ENCODE measurements at places on chromosomes 2 and 18.

DNA sequence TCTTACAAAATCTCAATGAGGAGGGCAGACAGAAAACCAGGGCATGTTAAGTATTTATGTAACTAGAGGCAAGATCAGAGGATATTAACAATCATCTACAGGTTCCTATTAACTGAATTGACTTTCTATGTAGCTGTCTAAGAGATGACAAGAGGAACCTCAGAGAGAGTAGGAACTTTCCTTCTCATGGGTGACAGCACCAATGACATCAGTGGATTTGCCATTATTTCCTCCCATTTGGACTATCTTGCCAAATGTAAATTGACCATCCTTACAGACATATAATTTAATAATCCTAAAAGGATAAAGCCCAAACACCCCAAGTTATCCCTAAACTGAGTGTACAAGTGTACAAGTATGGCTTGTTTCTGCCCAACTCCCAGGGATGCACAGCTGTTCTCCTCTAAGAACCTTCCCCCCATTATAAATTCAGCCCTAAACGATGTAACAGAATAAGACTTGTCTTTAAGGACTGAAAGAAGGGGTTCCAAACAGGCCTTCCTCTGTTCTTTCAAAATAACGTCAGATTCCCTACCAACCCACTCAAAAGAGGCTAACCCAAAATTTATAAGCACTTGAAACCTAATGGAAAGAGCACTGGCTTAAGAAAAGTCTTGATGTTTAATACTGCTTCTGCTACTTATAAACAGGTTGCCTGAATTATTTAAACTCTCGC lies 73.4 kb upstream of the CHAC2 start:
- no peak for DNase-seq

DNA sequence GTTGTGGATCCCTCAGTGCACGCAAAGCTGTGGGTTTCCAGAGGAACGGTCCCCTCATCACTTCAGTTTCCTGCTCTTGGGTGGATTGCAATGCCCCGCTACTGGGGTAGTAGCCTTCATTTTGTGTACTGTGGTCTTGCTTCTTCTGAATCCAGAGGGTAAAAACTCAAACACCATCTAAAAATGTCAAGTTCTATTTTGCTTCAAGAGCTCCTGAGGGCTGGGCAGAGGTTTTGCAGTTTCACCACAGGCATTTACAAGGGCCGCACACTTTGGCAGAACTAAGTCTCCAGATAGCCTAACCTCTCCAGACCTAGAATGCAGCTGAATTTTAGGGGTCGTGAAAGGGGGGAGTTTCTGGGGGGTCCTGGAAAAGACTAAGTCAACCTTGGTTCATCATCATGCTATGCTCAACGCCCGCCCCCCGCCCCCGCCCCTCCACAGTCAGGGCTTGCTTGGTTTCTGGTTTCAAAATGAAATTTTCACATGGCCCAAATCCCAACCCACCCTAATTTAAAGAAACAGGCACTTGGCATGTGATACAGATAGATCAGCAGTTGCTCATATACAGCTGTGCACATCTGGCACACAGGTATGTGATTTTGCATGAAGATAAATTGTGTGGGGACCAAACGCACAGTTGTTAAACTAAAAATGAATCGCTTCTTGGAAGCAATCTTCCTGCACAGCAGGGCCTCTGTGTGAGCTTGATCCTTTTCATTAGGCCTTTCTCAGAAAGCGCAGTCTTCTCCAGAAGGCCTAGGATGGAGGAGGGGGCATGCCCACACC lies 329.6 kb downstream of the OSR1 start:
- DNase-seq = no peak

- no peak for DNase-seq
Observed at GRCh38 chr2:235533198-235533597, 39.4 kb downstream of the AGAP1 start.

- no peak for DNase-seq
Observed at GRCh38 chr2:175282300-175282699, 100.8 kb upstream of the ATP5MC3 start.

GRCh38 chr2:47109007-47109375 lies 46.1 kb downstream of the STPG4 start:
- DNase-seq = no peak

DNA sequence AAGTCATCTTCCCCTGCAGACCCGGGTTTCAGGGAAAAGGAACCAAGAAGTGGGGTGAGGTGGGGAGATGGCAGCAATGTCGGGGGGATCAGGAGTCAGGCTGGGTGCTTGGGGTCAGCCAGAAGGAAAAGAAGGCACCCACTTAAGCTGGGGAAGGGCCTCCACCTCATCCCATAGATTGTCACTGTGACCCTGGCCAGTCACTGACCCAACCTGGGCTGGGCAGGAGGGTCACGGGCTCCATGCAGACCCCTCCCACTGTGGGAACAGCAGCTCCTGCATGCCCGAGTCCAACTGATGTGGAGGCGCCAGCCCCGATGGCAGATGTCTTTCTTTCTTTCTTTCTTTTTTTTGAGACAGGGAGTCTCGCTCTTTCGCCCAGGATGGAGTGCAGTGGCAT lies 53.6 kb upstream of the HAAO start:
- DNase-seq = no peak

- no peak for DNase-seq
Observed at GRCh38 chr2:129716781-129717559, 262.5 kb upstream of the RAB6C start.

- DNase-seq = no peak
Observed at GRCh38 chr2:88729061-88729745, 37.7 kb downstream of the RPIA start.

- no peak for DNase-seq
Observed at GRCh38 chr2:126913881-126914615, 15.4 kb downstream of the TEX51 start.

DNA sequence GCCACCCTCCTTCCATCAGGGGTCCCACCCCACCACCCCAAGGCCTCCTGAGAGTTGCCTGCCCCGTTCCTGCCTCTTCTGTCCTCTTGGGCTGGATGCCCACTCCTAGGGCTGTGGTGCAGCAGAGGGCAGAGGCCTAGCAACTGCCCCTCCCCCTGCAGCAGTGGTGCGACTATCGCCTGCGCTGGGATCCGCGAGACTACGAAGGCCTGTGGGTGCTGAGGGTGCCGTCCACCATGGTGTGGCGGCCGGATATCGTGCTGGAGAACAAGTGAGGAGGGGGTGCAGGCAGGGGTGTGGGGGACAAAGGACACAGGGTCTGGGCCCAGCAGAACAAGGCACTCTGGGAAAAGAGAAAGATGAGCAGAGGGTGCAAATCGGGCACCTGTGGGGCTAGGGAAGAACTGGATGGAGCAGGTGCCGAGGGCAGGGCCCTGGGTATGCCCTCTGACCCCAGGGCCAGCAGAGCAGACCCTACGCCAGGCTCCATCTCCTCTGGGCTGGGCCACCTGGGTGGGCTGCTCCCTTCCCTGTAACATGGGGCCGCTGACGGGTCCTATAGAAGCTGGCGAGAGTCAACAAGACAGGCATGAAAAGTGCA lies 1.0 kb downstream of the CHRNG start:
- no peak for DNase-seq

GRCh38 chr2:27128668-27129571 lies 5.3 kb downstream of the ABHD1 start:
- DNase-seq = no peak

- no peak for DNase-seq
Observed at GRCh38 chr2:216700781-216701180, 5.4 kb upstream of the IGFBP5 start.

DNA sequence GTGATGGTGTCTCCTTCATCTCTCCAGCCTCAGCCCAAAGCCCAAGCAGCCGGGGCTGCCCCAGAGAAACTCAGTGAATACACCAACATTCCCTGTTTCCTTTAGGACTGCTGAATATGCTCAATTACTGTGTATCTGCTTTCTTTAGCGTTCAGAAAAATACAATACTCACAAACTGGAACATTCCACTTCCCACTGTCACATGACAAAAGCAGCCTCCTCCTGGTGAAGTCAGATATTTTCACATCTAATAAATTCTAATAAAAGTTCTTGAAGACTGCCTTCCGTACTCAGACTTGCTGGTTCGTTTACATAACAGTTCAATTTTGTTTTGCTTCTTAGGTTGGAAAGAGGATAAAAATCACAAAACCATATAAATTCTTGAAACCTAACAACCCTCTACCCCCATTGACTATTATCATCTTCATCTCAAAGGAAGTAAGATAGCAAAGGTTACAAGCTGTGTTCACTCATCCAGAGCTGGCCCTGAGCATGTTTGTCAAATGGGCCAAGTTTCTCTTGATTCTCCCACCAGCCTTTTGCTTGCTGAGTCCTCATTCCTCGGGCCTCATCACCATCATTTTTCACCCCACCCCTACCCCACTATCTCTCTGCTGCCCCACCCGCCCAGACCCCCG lies 190.8 kb upstream of the HNRNPA3 start:
- DNase-seq = no peak

DNA sequence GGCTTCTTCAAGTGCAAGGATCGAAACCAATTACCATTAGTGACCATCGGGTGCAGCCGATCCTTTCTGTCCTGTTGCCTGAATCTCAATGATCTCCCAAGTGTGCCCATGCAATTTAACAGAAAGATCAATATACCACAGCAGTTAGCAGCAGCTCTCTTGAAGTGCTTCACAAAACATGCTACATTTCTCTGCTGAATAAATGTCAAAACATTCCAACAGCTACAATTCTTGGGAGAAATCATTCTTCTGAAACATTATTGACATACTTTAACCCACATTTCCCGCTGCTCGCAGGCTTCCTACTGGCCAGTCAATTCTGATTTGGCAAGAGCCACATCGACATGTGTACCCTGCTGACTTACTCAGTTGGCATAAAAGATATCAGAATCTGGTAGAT lies 907.7 kb downstream of the TMEM182 start:
- DNase-seq = no peak

DNA sequence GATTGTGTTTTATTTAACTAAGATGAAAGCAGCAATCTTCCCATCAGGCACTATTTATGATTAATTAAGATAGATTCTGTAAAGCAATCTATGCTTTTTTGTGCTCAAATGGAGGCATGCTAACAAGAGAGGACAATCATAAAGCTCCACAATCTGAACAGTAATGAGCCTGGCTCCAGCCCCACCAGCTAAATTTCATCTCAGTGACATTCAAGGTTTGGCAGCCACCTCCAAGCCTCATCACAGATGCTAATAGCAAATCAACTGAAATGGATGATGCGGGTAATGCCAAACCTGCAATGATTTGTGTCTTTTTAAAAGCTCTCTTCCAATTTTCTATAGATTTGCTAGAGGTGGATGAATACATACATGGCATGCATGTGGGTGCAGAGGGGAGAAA lies 456.6 kb downstream of the TDRD15 start:
- no peak for DNase-seq

DNA sequence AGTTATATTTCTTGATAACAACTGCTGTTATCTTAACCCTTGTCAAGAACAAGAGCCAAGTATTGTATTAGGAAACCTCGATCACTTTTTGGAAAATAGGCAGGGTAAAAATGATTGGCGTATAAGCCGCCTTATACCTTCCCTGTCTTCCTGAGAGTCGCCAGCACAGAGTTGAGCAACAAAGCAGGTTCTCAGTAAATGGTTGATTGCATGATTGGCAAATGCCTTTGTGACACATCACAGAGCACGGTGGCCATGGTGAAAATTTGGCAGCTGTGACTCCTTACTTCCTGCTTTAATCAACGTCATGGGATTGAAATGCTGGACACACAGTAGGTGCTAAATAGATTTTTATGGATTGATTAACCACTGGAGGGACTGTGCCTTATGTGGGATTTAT lies 3.9 kb upstream of the KLHL29 start:
- DNase-seq = no peak
